ENCODE measurements at places on chromosomes 1 and 21.

DNA sequence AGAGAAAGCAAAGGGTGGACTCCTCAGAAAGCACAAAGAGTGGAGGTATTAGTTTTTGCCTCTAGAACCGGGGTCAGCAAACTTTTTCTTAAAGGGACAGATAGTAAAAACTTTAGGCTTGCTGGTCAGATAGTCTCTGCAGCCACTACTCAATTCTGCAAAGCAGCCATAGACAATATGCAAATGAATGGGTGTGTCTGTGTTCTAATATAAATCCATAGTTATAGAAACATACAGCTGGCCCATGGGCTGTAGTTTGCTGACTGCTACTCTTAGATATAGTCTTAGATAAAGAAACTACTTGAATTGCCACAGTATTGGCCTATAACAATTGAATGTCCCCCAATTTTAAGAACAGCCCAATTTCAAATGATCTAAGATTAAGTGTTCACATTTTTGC lies 101.6 kb upstream of the CACHD1 start:
- no peaks in the 10 kb centered on the region for H3K4me1 ChIP-seq
- H3K27ac ChIP-seq = no peak overlapping the region
- H3K27me3 ChIP-seq = peaks cover 7% of the 10 kb centered on the region
- no peak overlapping the region for H3K4me3 ChIP-seq
- H3K36me3 ChIP-seq = no peaks in the 10 kb centered on the region
- ATAC-seq = no peak

DNA sequence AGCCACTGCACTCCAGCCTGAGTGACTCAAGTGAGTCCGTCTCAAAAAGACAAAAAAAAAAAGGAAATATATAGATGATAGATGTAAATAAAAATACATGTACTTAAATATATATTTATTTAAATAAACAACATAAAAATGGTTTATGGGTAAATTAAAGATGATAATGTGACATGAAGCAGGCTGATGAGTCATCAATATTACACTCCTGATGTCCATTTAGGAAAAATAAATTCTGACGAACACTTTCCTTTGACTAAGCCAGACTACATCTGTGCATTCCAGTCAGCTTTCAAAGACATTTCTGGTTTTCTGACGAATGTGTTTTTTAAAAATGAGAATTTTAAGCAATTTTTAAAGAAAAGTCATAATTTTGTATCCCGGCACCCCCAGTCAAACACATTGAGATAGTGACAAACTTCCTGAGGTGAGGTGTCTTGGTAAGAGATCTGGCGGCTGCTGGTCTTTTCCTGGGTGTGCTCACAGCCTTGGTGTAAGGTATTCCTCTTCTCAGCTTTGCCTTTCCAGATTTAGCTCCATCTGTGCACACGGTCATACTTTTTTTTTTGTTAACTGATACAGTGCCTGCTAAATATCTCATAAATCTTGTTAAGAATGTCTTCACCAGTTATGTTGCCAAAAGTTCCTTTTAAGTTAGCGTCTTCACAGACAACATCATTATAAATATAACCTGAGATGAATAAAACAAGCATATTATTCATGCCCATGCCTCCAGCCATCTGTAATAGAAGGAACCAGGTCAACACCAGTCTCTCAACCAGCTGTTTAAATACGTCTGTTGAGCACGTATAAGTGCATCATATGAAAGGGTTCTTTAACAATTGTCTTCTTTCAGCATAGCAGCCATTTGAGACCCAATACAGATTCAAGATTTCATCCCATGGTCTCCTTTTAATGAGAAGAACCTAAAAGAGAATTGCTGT lies 214.5 kb upstream of the PLD5 start:
- no peak for ATAC-seq
- H3K4me3 ChIP-seq = no peak overlapping the region
- H3K4me1 ChIP-seq = no peaks in the 10 kb centered on the region
- no peak overlapping the region for H3K27ac ChIP-seq
- no peaks in the 10 kb centered on the region for H3K36me3 ChIP-seq

DNA sequence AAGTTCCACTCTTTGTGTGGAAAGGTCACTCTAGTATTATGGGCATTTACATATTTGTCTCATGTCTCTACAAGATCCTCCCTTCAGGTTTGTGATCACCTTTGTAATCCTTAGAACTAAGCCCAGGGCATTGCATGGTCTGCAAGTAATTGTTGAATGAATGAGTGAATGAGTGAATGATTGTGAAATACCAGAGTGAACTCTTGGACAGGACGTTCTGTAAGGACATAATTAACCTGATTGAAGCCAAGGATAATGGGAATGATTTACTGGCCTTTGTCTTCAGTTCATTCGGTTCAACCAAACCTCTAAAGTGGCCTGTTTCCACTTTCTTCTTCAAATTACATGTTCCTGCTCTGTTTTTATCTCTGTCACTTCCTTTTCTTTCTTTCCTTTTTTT lies 83.0 kb upstream of the TSPAN2 start:
- H3K27ac ChIP-seq = no peak overlapping the region
- peaks cover 6% of the 10 kb centered on the region for H3K4me1 ChIP-seq
- H3K36me3 ChIP-seq = no peaks in the 10 kb centered on the region
- no peak overlapping the region for H3K4me3 ChIP-seq
- H3K27me3 ChIP-seq = peaks cover 52% of the 10 kb centered on the region

DNA sequence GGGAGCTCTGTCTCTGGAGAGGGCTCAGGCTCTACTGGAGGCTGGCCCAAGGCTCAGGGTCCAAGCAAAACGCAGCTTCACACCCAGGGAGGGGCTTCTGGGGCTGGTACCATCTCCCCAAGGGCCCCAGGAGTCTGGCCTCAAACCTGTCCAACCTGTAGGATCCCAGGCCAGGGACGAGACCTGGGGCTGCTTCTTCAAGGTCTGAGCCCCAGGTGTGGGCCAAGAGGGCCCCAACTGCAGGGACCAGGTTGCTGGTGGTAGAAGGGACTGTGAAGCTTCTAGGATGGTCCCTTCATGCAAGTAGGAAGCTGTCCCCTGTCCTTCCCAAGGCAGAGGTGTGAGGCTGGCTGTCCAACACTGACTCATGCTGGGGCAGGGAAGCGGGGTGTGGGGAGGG lies 7.8 kb upstream of the MMEL1 start:
- H3K27me3 ChIP-seq = no peaks in the 10 kb centered on the region
- H3K4me3 ChIP-seq = no peak overlapping the region
- H3K36me3 ChIP-seq = no peaks in the 10 kb centered on the region

DNA sequence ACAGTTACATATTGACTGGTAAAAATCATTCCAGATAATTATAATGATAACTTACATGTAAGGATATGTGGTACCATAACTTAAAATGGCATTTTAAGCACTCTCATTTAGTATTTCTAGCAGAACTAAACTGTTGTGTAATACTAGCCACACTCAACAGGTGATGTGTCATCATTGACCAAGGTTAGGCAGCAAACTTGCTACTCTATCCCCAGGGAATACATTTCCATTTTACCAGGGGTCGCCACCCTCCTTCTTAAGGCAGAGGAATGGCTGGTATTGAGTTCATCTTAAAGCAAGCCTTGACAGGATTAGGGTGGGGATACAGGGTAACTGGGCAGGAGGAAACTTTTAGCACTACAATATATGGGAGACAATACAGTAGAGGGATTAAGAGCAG lies 259.8 kb upstream of the CAMK1G start:
- no peak overlapping the region for H3K27ac ChIP-seq
- no peak overlapping the region for H3K4me3 ChIP-seq

GRCh38 chr1:95207223-95207935 lies 26.6 kb upstream of the RWDD3 start:
- H3K4me3 ChIP-seq = no peak overlapping the region
- no peak for ATAC-seq
- no peak overlapping the region for H3K27ac ChIP-seq

DNA sequence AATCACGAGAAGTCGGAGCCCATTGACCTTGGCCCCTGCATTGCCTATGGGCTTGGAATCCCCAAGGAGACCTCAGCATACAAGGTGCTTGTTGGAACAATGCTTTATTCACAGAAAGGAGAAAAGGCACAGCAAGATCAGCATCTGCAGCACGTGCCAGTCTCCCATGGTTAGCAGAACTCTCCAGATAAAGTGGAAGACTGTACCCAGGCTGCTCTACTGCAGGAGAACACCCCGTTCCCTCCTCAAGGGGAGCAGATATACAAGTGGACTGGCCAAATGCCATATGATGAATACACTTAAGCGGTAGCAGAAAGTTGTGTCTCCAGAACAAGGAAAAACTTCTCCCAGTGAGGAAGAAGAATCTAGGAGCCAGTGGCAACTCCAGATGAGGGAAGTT lies 53.5 kb downstream of the ST6GALNAC3 start:
- H3K36me3 ChIP-seq = no peaks in the 10 kb centered on the region
- no peak for ATAC-seq
- H3K4me3 ChIP-seq = no peak overlapping the region
- H3K27me3 ChIP-seq = no peaks in the 10 kb centered on the region
- no peak overlapping the region for H3K27ac ChIP-seq

- peaks cover 9% of the 10 kb centered on the region for H3K4me1 ChIP-seq
- peak overlapping the region; percentile 15 for H3K27ac ChIP-seq
- no peaks in the 10 kb centered on the region for H3K36me3 ChIP-seq
- peak overlapping the region; percentile 46 for H3K4me3 ChIP-seq
- ATAC-seq = peak; percentile 90
- H3K27me3 ChIP-seq = peaks cover 8% of the 10 kb centered on the region
These were observed 15.9 kb downstream of the SLC27A3 start for GRCh38 chr1:153790966-153791647.

- H3K4me1 ChIP-seq = no peaks in the 10 kb centered on the region
- H3K4me3 ChIP-seq = no peak overlapping the region
- peaks cover 93% of the 10 kb centered on the region for H3K36me3 ChIP-seq
- no peaks in the 10 kb centered on the region for H3K27me3 ChIP-seq
These were observed 16.2 kb upstream of the ATP13A2 start for GRCh38 chr1:17027900-17028299.

DNA sequence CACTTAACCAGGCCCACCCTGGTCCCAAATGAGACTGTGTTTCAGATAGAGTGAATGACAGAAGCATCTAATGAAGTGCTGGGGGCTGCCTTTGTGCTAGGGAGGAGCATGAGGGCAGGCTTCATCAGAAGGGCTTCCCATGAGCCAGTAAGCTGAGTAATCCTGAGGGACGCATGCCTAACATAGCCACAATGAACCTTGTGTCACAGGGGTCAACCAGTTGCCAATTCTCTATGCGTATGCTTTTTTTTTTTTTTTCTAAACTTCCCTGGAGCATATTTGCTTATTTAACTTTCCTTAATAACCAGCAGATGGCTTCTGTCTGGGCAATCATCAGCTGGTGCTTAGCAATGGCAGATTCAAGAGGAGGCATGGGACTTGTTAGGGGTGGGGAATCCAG lies 25.5 kb upstream of the CYP2J2 start:
- ATAC-seq = no peak
- H3K27me3 ChIP-seq = peaks cover 7% of the 10 kb centered on the region
- H3K4me3 ChIP-seq = no peak overlapping the region
- H3K36me3 ChIP-seq = no peaks in the 10 kb centered on the region

GRCh38 chr1:206770531-206771337 lies at the start of gene IL19:
Gene IL19, plus strand, starts transcription at chr1:206770773. Its CDS starts 65,890 bp downstream, at chr1:206836663.
- H3K4me1 ChIP-seq = peaks cover 57% of the 10 kb centered on the region
- peaks cover 10% of the 10 kb centered on the region for H3K27me3 ChIP-seq
- ATAC-seq = no peak
- H3K27ac ChIP-seq = no peak within 1 kb of the TSS

- H3K27me3 ChIP-seq = peaks cover 4% of the 10 kb centered on the region
- H3K4me1 ChIP-seq = peaks cover 16% of the 10 kb centered on the region
- no peaks in the 10 kb centered on the region for H3K36me3 ChIP-seq
- H3K4me3 ChIP-seq = no peak overlapping the region
- peak overlapping the region; percentile 19 for H3K27ac ChIP-seq
These were observed 126.3 kb downstream of the PTPN14 start for GRCh38 chr1:214425101-214425500.

GRCh38 chr1:190140644-190141043 lies 337.0 kb downstream of the BRINP3 start:
- H3K27me3 ChIP-seq = no peaks in the 10 kb centered on the region
- no peak overlapping the region for H3K27ac ChIP-seq
- no peaks in the 10 kb centered on the region for H3K4me1 ChIP-seq
- no peak for ATAC-seq
- no peaks in the 10 kb centered on the region for H3K36me3 ChIP-seq

DNA sequence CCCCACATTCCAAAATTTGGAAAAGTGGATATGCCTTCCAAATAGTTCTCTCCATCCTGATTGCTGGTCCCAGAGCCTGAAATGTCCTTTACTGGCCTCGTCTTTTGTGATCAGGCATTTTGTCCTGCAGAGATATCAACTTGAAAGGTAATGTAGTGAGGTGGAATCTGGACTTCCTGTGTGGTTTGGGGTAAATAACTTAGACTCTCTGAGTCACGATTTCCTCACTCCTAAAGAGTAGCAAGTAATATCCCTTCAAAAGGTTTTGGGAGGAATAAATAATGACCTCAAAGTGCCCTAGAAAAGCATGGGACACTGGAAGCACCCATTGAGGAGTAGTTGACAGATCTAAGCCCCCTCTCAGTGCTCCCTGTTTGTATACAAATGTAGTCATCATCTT lies 426.6 kb downstream of the OMA1 start:
- no peaks in the 10 kb centered on the region for H3K36me3 ChIP-seq
- H3K4me3 ChIP-seq = no peak overlapping the region
- no peak overlapping the region for H3K27ac ChIP-seq
- H3K27me3 ChIP-seq = peaks cover 3% of the 10 kb centered on the region

DNA sequence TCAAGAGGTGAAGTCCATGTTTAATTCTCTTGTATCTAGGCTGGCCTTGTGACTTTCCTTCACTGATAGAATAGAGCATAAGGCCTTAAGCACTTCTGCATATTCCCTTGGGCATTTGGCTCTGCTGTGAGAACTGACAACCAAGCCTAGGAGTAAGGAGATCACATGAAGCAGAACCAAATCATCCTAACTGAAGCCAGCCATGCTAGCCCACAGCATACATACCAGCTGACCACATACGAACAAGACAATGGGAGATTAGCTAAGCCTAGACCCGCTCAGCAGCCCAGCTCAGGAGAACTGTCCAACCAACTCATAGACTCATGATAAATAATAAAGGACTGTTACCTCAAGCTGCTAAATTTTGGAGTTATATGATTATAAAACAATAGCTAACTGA lies 114.6 kb upstream of the NEK7 start:
- no peak overlapping the region for H3K4me3 ChIP-seq
- no peak for ATAC-seq
- H3K27me3 ChIP-seq = no peaks in the 10 kb centered on the region
- H3K27ac ChIP-seq = no peak overlapping the region

DNA sequence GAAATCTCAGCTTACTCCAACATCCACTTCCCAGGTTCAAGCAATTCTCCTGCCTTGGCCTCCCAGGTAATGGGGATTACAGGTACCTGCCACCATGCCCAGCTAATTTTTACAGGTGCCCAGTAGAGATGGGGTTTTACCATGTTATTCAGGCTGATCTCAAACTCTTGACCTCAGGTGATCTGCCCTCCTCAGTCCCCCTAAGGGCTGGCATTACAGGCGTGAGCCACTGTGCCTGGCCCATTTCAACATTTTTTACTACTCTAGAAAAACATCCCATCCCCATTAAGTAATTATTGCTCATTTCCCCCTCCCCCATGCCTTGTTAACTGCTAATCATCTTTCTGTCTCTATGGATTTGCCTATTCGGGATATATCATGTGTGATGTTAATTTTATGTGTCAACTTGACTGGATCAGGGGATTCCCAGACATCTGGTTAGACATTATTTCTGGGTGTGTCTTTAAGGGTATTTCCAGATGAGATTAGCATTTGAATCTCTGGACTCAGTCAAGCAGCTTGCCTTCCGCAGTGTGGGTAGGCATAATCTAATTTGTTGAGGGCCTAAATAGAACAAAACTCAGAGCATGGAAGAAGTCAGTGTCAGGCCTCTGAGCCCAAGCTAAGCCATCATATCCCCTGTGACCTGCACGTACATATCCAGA lies 33.0 kb upstream of the ZBTB8B start:
- H3K27ac ChIP-seq = no peak overlapping the region
- no peaks in the 10 kb centered on the region for H3K4me1 ChIP-seq
- H3K27me3 ChIP-seq = peaks cover 40% of the 10 kb centered on the region
- no peak overlapping the region for H3K4me3 ChIP-seq
- no peaks in the 10 kb centered on the region for H3K36me3 ChIP-seq
- ATAC-seq = peak; percentile 26
